ENCODE measurements at places on chromosomes 16 and 17. TPM values are rescaled to one million over a fixed set of nuclear protein-coding genes. Genes with fewer than 3 reads are reported as not detected.

The TBC1D3I gene
- total RNA-seq, result 0.47 TPM

The P2RX1 gene
- 1.6 TPM for total RNA-seq

The TBC1D3G gene
- total RNA-seq, result not detected

The DRC3 gene
- total RNA-seq, result 1.7 TPM

The RNF222 gene
- total RNA-seq, result 0.18 TPM

The MYH2 gene
- not detected for total RNA-seq

The TLCD2 gene
- total RNA-seq, result not detected

The CD300H gene
- total RNA-seq, result not detected

The TMEM100 gene
- not detected for total RNA-seq

The TMEM235 gene
- not detected for total RNA-seq

The DNAH17 gene
- not detected for total RNA-seq

The TP53 gene
- total RNA-seq, result 116 TPM

The MRPL27 gene
- total RNA-seq, result 28.0 TPM

The OTOA gene
- 0.14 TPM for total RNA-seq

The KLHL10 gene
- total RNA-seq, result not detected

The SPATA33 gene
- total RNA-seq, result 7.7 TPM

The ELMO3 gene
- total RNA-seq, result 5.6 TPM

The CFAP119 gene
- total RNA-seq, result 4.1 TPM

GRCh38 chr16:49779979-49780378, 75.9 kb downstream of the ZNF423 start:
- DNase-seq, result no peak

GRCh38 chr17:67241719-67242341, 3.2 kb downstream of the HELZ start:
- DNase-seq, result no peak

DNA sequence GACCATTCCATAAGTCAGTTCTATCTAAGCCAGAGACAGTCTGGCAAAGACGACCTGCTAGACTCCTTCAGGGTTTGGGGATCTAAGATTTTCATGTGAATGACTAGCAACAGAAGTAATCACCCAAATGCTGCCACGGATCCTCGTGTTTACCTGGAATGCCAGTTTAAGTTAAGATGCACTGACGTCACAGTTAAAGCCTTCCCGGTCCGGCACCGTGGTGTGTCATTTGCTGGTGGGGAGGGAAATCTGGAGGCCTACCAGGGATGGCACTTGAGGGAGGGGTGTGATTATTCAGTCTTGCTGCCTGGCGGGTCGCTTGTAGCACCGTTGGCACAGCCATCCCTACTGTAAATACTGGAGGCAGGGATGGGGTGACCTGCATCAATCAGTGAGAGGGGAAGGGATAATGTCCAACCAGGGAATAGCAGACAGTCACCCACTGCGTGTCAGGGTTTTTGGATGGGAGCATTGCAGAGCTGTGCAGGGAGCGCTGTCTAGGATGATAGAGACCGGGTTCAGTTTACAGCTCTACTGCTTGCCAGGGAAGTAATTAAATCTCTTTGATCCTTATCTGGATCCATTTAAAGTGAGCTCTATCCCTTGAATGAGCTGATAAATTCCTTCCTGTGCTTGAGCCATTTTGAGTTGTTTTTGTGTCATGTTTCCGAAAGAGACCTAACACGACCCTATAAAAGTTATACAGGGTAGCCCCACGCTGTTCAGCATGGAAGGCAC, 764.7 kb upstream of the EEF2KMT start:
- DNase-seq, result no peak

DNA sequence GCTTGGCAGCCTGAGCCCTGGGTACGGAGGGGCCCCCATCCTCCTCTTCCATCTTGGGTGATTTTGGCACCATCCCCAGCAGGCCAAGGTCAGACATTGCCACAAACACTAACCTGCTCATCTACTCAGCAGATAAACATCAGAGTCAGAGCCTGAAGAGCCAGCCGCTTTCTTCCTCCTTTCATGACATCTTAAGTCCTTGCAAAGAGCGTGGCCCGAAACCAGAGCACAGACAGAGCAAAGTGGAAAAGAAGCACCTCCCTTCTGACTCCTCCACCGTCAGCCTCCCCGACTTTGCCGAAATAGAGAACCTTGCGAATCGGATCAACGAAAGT, 60.4 kb upstream of the RPH3AL start:
- DNase-seq, result no peak

- peak; percentile 71 for DNase-seq
These were observed 10.1 kb upstream of the CA4 start for GRCh38 chr17:60139438-60140285.

DNA sequence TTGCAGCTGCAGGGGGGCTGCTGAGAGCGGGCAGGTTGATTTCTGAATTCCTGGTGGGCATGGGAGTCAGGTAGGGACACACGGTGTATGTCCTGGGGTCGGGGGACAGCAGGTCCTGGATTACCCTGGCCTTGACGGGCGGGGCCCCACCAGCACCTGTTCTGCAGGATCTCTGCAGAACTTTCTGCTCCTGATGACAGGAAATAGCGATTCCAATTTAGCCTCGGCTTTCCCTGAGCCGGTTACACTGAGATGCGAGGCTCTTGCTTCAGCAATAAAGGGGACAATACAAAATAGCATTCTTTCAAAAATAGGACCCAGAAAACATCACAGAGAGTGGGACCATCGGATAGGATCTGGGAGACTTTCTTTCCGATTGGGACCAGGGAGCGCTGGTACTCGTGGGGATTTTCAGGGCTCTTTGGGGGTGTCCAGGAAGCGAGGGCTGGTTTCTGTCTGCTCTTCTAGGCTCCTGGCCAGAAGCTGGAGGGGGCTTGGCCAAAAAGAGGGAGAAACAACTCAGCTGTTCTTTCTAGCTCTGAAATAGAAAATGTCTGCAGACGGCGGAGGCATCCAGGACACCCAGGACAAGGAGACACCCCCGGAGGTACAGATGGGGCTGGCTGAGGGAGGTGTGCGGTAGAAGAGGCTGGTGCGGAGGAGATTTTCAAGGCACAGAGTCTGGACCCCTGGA, 642 bp downstream of the ZNF205 start:
- no peak for DNase-seq

GRCh38 chr17:62617894-62618472, 9.5 kb upstream of the MRC2 start:
- DNase-seq, result no peak

GRCh38 chr17:13640551-13640950, 38.8 kb upstream of the HS3ST3A1 start:
- no peak for DNase-seq

- DNase-seq, result no peak
These were observed 16.4 kb downstream of the SLC5A10 start for GRCh38 chr17:18968345-18968744.

GRCh38 chr17:17919169-17920107, 52.8 kb downstream of the TOM1L2 start:
- DNase-seq, result peak; percentile 72

GRCh38 chr17:33447090-33447489, 154.0 kb upstream of the ASIC2 start:
- DNase-seq, result no peak

- no peak for DNase-seq
These were observed 330.5 kb upstream of the TNRC6C start for GRCh38 chr17:77628035-77628434.

GRCh38 chr17:49522357-49522890, 27.3 kb downstream of the NGFR start:
- DNase-seq, result no peak

GRCh38 chr16:11955713-11956123, 9.3 kb upstream of the TNFRSF17 start:
- no peak for DNase-seq

GRCh38 chr17:17757391-17757791, 76.1 kb downstream of the RAI1 start:
- no peak for DNase-seq

- peak; percentile 24 for DNase-seq
These were observed 7.6 kb downstream of the NOL11 start for GRCh38 chr17:67725373-67725791.

- no peak for DNase-seq
These were observed at the start of gene HOXB1 for GRCh38 chr17:48530887-48531272. TSS of gene HOXB1 (minus strand) at chr17:48531011. CDS start at chr17:48530904, 107 bp downstream.

- DNase-seq, result no peak
These were observed 37.9 kb downstream of the LYRM1 start for GRCh38 chr16:20938426-20938825.

DNA sequence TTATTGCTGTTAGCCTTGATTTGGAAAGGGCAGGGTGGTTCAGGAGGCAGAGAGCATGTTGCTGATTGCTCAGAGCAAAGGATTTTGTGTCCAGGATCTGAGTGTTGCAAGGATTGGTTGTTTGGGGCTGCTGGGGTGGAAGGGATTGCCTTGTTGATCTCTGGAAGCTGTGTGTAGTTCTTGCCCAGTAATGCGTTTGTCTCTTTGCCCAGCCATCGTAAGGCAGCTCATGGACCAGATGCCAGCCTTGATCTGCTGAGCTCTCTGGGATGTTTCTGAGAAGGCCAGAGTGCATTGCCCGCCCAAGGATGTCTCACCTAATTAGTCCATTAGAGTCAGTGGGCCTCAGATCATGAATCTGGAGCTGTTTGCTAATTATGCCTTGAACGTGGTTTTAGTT, 33.6 kb downstream of the NKD1 start:
- DNase-seq, result no peak

- no peak for DNase-seq
These were observed 18.9 kb upstream of the MYH10 start for GRCh38 chr17:8649157-8650118.

- no peak for DNase-seq
These were observed 19.7 kb downstream of the DHRS7B start for GRCh38 chr17:21146362-21147015.

- no peak for DNase-seq
These were observed 30.6 kb upstream of the KRT17 start for GRCh38 chr17:41654678-41655607.

DNA sequence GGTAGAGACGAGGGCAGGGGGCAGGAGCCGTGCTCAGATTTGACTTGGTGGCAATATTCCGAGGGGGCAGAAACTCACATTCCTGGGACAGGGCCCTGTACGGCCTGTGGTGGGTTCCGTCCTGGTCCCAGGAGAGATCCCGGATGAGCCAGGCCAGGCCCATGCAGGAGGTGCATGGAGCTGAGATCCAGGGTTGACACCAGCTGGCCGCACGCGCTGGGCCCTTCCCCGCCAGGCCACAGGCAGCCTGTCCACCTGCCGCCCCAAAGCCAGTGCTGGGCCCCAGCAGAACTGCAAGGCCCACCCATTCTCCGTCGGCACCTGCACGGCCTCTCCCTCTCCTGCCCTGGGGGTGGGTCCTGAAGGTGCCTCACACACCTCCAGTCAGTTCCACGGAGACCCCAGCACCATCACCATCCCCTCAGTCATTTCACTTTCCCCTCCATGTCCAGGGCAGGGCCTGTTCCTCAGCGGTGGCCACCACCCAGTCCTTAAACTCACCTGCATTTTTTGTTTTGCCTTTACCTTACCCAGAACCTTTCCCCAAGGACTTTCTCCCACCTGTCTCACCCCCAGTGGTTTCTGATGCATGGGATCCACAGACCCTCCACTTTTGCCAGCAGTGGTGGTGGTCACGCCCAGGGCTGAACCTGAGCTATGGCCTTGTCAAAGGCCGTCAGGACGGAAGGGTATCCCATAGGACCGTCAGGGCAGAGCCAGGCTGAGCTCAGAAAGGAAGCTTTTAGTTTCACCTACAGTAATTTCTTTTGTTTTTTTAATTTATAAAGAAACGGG, 25.1 kb upstream of the CDH15 start:
- no peak for DNase-seq

GRCh38 chr16:85995541-85996423, 96.8 kb downstream of the IRF8 start:
- no peak for DNase-seq

DNA sequence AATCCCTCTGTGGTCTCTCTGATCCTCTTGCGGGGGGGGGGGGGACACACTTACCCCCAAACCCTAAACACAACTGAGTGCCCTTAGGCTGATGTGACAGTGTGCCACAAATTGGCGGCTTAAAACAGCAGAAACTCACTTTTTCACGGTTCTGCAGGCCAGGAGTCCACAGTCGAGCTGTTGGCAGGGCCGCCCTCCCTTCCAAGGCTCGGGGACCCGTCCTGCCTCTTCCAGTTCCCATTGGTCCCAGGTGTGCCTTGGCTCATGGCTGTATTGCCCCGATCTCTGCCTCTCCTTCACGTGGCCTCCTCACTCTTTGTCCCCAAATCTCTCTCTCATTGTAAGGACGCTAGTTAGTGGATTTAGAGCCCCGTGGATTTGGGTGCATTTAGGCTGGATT, 199.9 kb upstream of the CIBAR2 start:
- DNase-seq, result no peak

DNA sequence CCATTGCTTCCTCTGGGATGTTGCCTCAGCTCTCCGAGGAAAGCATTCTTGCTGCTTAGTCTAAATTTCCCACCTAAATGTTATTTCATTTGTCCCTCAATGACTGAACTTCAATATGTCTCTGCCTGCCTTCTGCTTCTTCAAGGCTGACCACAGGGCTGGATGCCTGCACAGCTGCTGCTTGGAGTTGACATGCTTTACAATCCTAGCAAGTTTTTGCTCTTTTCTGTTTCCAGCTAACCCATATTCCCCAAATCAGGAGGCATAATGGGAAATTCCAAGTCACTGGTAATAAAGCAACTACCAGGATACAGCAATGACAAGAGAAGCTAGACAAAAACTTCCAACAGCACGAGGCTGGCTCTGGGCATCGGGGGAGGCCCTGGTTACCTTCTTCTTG, 48.9 kb downstream of the GTF3C1 start:
- DNase-seq, result no peak

- DNase-seq, result no peak
These were observed 148.2 kb upstream of the CDC42EP4 start for GRCh38 chr17:73459980-73460379.

GRCh38 chr16:81582655-81583441, 138.2 kb downstream of the CMIP start:
- DNase-seq, result no peak

GRCh38 chr17:3558603-3559269, 1.1 kb upstream of the TRPV3 start:
- DNase-seq, result no peak

DNA sequence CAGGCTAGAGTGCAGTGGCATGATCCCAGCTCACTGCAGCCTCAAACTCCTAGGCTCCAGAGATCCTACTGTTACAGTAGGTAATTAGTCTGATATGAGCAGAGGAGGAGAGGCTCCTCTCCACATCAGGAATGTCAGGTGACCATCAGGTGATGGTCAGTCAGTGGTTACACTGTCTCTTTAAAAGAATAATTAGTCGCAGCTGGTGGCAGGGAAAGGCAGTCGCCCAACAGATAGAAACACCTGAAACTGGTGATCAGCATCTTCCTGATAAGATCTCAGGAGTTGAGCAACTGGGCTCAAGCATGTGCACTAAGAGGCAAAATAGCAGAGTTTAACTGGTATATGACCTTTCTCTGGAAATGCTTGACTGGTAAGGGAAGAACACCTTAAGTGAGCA, 21.5 kb upstream of the ABCA5 start:
- no peak for DNase-seq

- no peak for DNase-seq
These were observed 218.5 kb downstream of the SEC14L1 start for GRCh38 chr17:77359236-77359635.

- DNase-seq, result no peak
These were observed 4.5 kb downstream of the NUP93 start for GRCh38 chr16:56734429-56734828.

GRCh38 chr16:84496991-84497390, 7.5 kb downstream of the MEAK7 start:
- DNase-seq, result peak; percentile 31

GRCh38 chr16:90078579-90078895, 1.4 kb upstream of the PRDM7 start:
- DNase-seq, result no peak

- no peak for DNase-seq
These were observed 112.5 kb upstream of the HLF start for GRCh38 chr17:55152236-55152635.

All from naive thymus-derived CD8-positive, alpha-beta T cell (primary cell).